ENCODE measurements at places on chromosomes 3 and 15. TPM values are rescaled to one million over a fixed set of nuclear protein-coding genes. Genes with fewer than 3 reads are reported as not detected.

- DNase-seq: peak; percentile 26
Measured at GRCh38 chr3:9915254-9916141, 1.4 kb upstream of the IL17RC start.

MKRN3 gene
- total RNA-seq: 14.5 TPM

CLEC3B gene
- total RNA-seq: not detected

PTPN9 gene
- 28.3 TPM for total RNA-seq

ROPN1 gene
- total RNA-seq: 0.21 TPM

GRCh38 chr15:68335655-68336054, 58.1 kb downstream of the FEM1B start:
- no peak for DNase-seq

DNA sequence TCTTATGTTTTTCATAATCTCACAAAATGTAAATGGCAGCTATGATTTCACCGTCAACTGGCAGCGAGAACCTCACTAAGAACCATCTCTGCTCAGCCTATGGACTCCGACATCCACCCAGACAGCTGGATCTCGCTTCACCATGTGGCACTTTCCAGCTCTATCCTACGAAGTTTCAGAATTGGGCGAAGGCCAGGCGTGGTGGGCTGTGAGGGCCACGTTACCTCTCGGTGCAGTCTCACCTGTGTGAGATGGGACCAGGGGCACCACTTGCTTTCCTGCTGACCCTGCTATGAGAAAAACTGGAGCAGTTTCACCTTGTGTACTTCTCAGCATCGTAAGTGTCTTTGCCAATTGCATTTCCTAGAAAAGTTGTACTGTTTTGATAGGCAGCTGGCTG, 32.3 kb downstream of the CHDH start:
- no peak for DNase-seq

GRCh38 chr15:24772686-24773373, 97.3 kb downstream of the NPAP1 start:
- no peak for DNase-seq

- DNase-seq: no peak
Measured at GRCh38 chr3:138670407-138670806, 61.8 kb downstream of the FAIM start.

DNA sequence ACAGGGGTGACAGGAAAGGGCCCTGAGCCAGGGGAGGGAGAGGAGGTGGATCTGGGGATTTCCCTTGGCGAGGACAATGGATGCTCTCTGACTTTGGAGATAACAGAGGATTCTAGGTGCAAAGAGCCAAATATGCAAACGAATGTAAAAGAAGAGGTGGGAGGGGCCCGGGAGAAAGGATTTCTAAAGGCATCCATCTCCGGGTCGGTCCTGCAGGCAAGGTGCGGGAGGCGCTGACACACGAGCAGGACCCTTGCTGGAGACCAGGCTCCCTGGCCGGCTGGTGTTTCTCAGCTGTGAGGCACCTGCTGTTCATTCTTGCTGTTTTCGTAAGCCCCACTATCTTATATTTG, 115.2 kb upstream of the TLE3 start:
- DNase-seq: no peak

TM6SF1 gene
- not detected for total RNA-seq

GRCh38 chr15:88247914-88248313, 8.6 kb downstream of the NTRK3 start:
- no peak for DNase-seq

GPR27 gene
- not detected for total RNA-seq

GRCh38 chr15:52445954-52446353, 82.7 kb downstream of the MYO5A start:
- DNase-seq: no peak

SH2D7 gene
- not detected for total RNA-seq

- DNase-seq: no peak
Measured at GRCh38 chr15:44315126-44315525, 26.6 kb downstream of the GOLM2 start.

COL6A6 gene
- total RNA-seq: not detected

- no peak for DNase-seq
Measured at GRCh38 chr3:78988324-78988723, 779.5 kb downstream of the ROBO1 start.

ZCWPW2 gene
- not detected for total RNA-seq

DNA sequence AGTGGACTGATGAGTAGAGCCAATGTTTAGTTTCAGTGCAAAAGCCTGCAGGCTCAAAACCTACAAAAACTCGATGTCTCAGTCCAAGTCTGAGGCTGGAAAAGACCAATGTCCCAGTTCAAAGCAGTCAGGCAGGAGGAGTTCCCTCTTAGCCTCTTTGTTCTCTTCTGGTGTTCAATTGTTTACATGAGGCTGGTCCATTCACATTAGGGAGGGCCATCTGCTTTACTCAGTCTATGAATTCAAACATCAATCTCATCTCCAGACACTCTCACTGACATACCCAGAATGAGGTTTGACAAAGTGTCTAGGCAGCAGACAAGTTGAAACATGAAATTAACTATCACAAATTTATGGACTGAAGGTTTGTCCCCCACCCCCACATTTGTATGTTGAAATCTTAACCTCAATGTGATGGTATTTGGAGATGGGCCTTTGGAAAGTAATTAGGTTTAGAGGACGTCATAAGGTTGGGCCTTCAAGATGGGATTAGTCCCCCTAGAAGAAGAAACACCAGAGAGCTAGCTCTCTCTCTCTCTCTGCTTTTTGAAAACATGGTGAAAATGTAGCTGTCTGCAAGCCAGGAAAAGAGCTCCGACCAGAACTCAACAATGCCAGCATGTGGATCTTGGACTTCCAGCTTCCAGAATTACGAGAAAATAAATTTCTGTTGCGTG, 438.5 kb upstream of the RGMA start:
- no peak for DNase-seq

DNA sequence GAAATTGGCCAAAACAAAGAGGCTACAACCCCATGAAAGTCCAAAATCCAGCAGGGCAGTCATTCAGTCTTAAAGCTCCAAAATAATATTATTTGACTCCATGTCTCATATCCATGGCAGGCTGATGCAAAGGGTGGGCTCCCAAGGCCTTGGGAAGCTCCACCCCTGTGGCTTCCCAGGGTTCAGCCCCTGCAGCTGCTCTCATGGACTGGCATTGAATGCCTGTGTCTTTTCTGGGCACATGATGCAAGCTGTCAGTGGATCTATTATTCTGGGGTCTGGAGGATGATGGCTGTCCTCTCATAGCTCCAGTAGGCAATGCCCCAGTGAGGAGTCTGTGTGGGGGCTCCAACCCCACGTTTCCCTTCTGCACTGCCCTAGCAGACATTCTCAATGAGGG, 81.8 kb downstream of the ZMAT3 start:
- no peak for DNase-seq

DNA sequence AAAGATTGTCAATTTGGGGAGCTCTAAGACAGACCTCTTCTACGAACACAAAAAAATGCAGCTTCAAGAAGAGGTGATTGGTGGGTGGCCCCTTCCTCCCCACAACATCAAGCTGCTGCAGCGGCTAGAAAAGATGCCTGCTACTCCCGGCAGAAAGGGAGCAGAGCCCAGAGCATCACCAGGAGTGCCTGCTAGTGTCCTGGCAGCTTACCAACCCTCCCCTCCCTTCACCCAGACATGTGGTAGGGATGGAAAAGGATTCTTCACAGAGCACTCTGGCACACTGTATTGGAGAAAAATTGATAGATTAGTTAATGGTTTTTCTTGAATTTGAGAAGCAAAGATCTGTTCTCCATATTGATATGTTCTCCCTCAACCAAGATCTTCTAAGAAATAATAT, 10.8 kb downstream of the IP6K1 start:
- DNase-seq: no peak

DNA sequence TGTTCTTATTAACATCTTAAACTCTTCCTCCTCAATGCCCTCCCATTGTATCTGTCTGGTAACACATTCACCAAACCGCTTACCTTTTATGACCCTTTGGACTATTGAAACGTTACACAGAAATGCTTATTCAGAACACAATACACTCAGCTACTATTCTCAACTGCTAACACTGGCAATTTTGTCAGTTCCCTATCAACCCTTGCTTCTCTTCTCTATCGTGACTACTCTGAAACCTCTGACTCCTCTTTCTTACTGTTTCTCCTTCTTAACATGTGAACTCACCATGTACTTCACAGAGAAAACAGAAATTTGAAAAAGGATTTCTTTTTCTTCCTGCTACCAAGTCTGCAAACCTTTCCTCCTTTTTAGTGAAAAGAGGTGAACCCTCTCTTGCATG, 232.9 kb upstream of the GPR149 start:
- DNase-seq: no peak

DNA sequence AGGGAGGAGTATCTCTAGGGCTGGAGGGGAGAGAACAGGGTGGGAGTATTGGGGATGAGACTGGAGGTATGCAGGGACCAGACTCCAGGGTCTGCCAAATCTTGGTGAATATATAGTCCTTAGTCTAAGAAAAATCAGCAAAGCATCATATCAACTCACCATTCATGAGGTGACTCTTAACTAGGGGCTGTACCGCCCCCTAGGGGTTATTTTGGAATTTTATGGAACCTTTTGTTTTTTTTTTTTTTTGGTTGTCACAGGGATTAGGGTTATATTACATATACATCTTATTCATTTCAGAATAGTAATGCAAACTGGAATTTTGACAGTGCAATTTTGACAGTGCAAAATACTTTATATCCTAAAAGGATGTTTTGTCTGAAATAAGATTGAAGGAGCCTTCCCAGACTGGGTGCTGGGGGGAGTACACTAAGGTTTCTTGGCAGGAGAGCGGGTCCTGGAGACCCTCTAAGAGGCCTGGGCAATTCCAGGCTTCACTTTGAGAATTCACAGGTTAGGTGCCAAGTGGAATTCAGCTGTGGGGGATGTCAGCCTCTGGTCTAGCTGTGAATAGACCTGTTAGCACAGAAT, 7.5 kb downstream of the CMTM7 start:
- peak; percentile 61 for DNase-seq

GRCh38 chr3:48600711-48601621, 5.8 kb upstream of the COL7A1 start:
- no peak for DNase-seq

GLCE gene
- total RNA-seq: 18.6 TPM

- DNase-seq: no peak
Measured at GRCh38 chr15:53918180-53919079, 59.8 kb upstream of the UNC13C start.

TMEM87A gene
- total RNA-seq: 42.4 TPM

LYZL4 gene
- total RNA-seq: not detected

GRCh38 chr3:129699199-129699598, 92.7 kb upstream of the PLXND1 start:
- DNase-seq: no peak

DNA sequence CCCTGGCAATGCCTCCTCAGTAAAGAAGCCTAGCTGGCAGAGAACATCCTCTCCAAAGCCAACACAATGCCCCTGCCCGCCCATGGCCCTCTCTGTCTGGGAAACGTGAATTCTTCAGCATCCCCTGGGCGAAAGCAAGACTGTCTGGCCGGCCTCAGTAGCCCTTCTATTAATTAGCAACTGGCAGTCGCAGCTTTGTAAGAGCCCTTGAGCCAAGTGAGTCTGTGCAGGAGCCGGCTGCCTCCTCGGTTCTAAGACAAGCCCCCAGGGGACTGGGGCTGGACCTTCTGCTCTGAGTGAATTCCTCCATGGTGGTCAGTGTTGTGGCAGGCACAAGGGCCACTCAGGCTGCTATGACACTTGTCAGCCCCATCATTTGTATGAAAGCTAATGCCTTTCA, 7.4 kb downstream of the HCN4 start:
- no peak for DNase-seq

DNA sequence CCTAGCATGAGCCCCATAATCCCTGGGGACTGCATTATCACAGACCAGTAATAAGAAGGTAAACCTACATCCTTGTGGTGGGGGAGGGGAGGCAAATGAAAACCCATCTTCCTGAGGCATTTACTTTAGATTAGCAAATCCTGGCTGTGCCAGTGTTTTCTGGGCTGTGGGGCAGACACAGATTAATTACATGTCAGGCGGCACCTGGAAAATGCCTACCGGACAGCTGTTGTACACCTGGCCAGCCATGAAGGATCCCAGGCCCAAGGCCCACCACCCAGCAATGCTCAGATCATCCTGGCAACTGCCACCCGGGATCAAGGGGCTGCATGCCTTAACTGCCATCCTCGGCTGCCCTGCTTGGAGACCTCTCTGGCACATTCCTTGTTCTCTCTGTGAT, 59.1 kb upstream of the RASA2 start:
- no peak for DNase-seq

GRCh38 chr3:171967137-171967783, 72.1 kb upstream of the FNDC3B start:
- peak; percentile 80 for DNase-seq

GRCh38 chr3:127604035-127604434, 5.8 kb downstream of the MCM2 start:
- no peak for DNase-seq

- DNase-seq: peak; percentile 55
Measured at GRCh38 chr3:100402256-100402655, 917 bp downstream of the LNP1 start.

HTR3E gene
- total RNA-seq: not detected

XXYLT1 gene
- total RNA-seq: 30.1 TPM

FOXB1 gene
- not detected for total RNA-seq

DNA sequence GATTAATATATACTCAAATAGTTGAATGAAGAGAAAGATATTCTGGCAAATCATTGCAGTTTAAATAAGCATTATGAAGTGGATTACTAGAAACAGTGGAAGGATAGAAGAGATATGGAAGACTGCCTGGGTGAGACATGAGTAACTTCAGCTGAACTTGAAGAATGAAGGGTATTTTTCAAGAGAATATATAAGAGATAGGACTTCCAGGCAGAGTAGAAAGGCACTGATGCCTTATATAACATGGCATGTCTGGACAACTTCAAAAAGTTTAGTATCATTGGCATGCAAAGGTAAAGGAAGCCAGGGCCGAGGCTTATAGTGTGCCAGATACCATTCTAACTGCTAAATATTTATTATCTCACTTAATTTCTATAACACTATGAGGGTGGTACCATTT, 126.5 kb upstream of the SLC7A14 start:
- DNase-seq: no peak

OR5K2 gene
- total RNA-seq: not detected

DNA sequence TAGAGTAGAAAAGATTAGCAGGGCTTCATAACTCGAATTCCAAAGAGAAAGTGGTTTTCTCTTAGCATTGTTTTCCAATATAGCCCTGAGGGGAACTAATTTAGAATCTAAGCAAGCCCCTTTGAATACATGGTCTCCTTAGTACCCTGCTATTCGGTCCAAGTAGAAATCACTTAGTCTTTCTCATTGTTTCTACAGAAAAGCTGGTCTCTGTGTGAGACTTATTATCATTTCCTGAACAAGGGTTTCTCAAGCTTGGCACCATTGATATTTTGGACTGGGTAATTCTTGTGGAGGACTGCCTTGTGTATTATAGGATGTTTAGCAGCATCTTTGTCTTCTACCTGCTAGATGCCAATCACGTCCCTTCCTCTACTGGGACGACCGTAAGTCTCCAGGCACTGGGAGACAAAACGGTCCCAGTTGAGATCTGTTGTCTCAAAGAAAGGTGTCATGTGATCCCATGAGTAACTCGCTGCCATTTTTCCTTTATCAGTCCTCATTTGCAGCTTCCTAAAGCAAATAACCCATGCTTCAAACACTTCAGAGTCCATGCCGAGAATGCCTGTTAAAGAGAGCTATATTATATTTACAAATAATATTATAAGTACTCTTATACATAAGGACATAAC, 230.7 kb upstream of the SLCO3A1 start:
- no peak for DNase-seq

GRCh38 chr3:17908399-17909191, 166.2 kb upstream of the TBC1D5 start:
- no peak for DNase-seq
